ENCODE measurements at places on chromosomes 5 and 9.

GRCh38 chr5:132207778-132208177, 19.9 kb downstream of the P4HA2 start:
- no peak for DNase-seq

DNA sequence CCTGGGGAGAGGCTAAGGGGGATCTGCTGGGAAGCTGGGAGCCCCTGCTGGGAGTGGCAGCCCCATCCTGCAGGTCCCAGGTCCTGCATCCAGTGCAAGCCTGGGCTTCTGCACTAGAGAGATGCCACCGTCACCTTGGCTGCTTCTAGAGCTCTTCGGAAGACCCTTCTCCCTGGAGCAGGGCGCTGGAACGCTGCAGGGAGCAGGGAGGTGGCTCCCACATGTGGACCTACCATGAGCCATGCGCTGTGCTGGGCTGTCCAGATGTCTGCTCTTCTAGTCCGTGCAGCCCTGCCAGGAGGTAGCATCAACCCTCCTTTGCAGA, 90.9 kb upstream of the PHYKPL start:
- DNase-seq: no peak

DNA sequence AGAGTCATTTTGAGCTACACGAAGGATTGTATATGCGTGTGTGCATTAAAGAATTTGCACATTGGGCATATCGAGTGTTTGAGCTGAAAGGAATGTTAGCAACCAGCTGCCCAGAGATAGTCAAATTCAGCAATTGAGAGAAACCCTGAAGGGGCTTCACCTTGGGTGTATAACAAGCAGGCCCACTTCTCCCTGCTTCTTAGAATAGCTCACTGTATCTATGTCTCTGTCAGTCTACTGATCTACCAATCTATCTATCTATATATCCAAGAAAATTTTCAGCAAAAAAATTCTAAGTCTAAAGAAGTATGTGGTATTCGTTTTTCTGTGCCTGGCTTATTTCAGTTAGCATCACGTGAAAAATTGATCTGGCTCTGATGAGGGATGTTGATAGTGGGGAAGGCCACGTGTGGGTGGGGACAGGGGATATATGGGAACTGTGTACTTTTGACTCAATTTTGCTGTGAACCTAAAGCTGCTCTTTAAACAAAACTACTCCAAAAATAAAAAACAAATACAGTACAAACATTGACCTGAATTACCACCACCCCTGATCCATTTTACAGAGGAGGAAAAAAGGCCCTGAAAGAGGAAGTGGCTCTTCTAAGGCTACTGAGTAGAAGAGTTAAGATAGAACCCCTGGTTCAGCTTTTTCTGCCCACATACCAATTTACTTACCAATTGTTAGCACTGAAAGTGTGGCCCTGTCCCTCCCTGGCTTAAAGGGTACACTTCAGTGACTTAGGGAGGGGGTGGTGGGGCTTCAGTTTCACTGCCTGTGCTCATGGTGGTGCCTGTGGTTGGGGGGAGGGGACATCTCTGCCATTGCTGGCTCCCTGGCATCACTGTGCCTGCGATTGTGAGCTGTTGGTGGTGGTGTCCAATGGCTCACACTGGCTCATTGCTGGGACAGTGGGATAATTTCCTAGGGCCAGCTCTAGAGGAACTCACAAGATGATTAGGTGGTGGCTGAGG, 141.8 kb downstream of the DOCK2 start:
- no peak for DNase-seq

DNA sequence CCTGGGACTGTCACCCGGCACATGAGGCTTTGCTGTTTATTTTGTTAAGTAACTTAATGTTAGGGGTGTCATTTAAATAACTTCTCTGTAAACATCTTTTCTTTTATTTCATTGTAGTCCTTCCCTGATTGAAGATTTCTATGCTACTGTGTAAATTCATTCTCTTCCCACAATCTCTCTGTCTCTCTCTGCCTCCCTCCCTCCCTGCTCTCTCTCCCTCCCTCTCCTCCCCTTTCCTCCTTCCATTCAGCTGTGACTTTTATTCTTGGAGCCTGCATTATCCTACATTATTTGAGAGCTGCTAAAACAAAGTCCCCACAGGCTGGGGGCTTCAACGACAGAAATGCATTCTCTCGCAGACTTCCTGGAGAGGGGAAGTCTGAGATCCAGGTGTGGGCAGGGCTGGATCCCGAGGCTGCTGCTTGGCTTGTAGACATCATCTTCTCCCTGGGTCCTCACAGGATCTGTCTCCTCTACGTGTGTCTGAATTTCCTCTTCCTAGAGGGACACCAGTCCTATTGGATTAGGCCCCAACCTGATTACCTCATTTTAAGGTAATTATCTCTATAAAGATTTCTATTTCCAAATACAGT, 18.4 kb downstream of the UBE2QL1 start:
- no peak for DNase-seq

DNA sequence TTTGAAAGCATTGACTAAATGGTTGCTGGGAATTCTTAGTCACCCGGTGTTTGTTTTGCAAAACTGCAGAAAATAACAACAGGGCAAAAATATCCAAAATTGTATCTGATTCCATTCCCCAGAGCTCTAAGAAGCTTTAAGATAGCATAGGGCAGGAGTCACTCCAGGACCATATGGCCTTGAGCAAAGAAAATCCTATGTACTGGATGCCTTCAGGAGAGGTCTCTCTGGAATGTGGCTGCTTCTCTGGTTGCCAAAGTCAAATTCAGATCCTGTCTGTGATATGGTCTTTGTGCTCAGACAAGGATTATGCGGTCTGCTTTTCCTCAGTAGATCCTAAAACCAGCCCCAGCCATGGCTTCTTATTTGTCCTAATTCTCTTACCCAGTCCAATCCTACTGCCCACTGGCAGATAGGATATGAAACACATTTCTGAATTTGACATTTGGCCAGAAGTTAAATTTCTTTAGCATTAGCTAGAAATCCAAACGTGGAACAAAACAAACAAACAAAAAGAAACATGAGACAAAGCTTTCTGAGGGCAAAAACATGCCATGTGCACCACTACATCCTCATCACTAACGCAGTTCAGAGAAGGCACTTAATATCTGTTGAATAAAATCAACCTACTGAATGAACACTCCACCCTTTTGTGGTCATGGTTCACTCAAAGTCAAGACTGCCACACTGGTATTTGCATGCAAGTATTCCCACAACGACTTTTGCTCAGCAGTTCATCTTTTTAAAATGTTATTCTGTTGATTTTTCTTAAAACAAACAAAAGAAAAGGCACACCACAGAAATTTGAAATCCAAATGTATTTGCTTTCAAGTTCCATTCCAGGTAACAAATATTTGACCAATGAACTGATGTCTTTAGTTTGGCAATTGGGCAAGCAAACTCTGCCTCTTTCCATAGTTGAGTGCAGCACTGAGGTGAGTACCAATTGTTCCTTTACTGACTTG, 165.7 kb downstream of the TRPM6 start:
- no peak for DNase-seq
